Caudate nucleus (tissue), 63 donors: ENCODE measurements at places on chromosomes 4 and X.

GRCh38 chr4:26081795-26082498, 167.9 kb downstream of the SMIM20 start:
- DNase-seq, result no peak

DNA sequence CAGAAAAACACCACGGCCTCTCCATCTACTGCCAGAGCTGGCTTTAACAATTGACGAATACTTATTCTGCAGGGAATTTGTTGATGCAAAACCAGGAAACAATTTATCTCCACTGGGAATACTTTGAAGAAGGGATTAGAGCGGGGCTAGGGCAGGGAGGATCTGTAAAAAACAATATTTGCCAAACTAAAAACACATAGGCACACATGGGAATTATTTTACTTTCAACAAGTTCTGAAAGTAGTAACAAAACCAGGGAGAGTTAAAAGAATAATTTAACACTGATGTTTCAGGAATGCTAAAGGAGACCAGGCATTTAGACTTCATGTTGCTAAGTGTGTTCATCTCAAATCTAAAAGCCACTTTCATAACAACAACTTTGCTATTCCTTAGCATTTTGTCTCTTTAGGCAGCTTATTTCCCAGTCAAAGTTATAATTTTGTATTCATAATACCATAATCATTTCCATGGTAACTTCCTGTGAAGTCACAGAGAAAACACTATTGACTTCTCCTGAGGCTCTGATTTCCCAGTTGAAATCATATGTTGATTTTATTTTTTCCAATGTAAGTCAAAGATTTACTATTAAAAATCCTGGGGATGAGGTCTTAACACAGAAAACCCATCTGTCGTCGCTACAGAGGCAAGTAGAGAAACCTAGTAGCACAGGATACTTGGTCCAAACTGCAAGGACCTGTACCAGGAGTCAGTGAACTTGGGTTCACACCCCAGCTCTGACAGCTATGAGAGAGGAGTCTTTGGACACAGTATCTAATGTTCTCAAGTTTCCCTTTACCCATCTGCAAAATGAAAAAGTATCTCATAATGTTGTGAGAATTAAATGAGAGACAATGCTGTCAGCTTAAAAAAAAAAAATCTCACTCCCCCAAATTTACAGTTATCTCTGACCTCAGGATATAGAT, 69.3 kb downstream of the SH3RF1 start:
- no peak for DNase-seq

- DNase-seq, result peak; percentile 19
These were observed 691 bp downstream of the MAGED1 start for GRCh38 chrX:51893931-51894696.

DNA sequence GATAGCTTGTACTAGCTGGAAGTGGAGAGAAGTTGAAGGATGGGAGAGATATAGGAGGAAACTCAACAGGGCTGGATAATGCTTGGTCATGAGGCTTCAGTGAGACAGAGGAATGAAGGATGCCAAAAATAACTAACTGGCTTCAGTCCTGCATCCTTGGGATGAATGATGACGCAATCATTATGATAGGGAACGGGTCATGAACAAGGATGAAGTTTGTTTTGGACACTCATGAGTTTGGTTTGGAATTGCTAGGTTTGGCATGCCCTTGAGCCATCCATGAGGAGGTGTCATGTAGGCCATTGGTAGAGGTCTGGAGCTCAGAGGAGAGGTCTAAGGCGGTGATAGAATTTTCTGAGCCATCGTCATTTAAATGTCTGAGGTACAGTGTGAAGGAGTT, 160.0 kb upstream of the NHS start:
- no peak for DNase-seq

- no peak for DNase-seq
These were observed 240.0 kb downstream of the GPC3 start for GRCh38 chrX:133745349-133745748.

DNA sequence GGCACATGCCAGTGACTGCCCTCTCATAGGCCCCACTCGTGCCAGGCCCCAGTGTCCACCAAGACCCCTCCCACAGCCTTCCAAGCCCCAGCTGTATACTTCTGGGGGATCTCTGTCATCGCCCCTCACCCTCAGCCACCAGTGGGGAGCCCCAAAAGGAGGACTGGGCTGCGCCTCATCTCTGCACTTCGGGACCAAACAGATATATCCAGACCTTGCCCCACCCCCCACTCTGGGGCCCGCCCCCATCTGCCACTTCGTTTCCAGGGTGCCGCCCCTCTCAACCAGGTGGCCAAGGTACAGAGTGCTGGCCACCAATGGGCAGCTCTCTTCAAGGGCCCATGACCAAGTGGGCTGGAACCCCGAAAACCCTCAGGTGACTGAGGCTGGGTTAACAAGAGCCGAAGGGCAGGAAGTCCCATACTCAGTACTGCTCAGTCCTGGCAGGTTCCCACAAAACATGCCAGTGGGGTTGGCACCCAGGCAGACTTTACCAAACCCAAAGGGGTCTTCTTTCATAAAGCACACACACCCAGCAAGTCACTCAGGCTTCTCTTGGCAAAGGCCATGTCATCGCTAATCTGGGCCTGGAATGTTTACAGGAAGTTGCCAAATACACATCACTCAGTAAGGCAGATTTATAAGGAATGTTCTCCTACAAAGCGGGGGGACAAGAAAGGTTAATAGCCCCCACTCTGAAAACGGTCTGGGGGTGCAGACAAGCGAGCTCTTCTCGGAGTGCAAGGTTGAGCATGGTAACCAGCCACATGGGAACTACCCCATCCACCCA, 4.4 kb downstream of the ZFYVE28 start:
- DNase-seq, result no peak

DNA sequence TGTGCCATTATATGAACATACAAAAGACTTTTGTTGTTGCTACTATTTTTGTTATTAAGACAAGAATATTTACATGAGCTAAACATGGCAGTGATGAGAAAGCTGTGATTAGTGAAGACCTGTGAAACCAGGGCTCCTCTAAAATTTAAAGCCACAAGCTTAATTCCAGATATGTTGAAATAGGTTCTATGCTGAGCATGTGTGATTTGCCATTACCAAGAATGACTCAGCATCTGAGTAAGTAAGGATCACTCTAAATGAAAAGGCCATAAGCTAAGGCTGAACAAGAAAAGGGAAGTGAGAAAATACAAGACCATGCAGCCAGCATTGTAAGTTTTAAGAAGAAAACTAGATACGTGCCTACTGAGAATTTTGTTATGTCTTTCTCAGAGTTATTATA, 75.9 kb upstream of the CAMK2D start:
- no peak for DNase-seq

- DNase-seq, result no peak
These were observed 856.6 kb downstream of the CENPC start for GRCh38 chr4:66688674-66689073.

DNA sequence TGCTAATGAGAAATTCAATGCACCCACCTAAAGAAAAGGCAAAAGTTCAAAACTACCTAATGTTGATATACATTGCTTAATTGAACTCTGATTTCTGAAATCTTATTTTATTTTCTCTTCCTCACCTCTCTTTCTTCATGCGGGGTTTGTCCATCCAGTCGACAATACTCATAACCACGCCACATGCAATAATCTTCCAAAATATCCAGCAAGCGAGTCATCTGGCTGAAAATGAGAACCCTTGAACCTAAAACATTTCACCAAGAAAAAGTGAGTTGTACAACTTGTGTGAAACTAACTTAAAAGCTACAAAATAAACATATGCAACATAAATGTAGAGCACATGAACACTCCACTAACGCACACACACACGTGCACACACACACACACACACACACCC, 26.7 kb downstream of the SMARCA1 start:
- no peak for DNase-seq

DNA sequence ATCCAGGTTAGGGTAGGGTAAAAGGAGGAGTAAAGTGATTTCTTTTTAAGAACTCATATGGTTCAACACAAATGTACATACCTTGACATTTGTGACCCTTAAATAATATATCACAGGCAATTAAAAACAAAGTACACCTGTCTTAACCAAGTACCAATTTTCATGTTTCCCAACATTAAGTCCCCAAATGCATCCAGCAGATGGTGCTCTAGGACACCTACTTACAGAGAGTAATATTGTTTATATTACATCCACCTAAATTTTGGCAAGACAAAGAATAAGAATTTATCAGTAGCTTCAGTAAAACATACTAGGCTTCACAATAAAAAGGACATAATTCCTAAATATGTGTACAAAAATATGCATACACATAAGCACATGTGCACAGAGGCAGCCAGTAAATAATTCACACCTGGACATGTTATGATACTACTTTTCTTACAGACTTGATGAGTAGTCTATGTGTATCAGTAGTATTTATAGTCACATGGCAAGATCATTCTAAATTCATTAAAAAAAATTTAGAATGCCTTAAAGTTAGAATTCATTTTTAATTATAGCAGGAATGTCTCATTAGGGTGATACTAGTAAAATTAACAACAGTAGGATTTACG, 219.7 kb downstream of the DCLK2 start:
- DNase-seq, result no peak

GRCh38 chr4:161658676-161659075, 505.1 kb downstream of the FSTL5 start:
- no peak for DNase-seq

DNA sequence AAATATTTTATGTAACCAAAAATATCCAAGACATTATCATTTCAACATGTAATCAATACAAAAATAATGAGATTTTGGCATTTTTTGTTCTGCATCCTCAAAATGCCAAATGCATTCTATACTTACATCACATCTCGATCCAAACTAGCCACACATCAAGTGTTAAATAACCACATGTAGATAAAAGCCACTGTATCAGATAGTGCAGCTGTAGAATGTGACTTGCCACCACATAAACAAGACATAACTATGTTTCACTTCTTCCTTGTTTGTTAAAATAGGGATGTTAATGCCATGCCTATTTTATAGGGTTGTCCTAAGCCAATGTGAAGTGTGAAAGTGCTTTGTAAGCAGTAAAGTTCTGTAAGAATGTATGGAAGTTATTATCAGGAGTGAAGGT, 20.9 kb downstream of the INTS6L start:
- no peak for DNase-seq

DNA sequence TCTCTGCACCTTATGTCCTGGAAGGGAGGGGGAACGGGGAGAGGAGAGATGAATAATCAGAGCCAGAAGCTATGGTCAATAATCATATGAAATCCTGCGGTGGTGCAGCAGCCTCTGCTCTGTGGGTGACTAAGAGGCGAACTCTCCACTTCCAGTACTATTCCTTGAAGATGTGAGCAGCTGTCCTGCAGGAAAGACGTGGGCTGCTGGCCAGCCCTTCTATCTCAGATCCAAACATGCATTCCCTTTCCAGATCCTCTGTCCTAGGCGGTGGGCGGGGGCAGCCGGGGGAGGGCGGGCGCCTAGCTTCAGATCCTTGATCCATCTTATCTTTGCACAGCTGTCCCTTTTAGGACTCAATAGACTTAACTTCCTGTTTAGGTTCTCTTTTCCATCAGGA, 34.5 kb downstream of the SPINK2 start:
- no peak for DNase-seq

DNA sequence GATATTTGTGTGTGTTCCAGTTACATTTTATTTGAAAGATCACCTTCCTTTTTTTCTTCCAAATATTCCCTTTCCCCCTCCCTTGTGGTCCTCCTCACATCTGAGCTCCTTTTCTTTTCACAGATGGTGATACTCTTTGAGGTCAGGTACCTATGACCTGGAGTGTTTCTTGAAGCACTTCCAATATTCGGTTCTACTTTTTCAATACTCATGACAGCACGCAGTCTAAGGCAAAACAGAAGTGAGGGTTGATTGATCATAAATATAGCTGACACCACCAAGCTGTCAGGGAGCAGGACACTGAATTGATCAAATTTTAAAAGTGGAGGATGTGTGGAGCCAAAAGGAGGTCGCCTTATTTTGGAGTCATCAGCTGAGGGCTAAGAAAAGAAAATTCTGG, 334.4 kb upstream of the MAGEB2 start:
- DNase-seq, result no peak

- no peak for DNase-seq
These were observed 213.0 kb upstream of the NHS start for GRCh38 chrX:17161991-17162390.

DNA sequence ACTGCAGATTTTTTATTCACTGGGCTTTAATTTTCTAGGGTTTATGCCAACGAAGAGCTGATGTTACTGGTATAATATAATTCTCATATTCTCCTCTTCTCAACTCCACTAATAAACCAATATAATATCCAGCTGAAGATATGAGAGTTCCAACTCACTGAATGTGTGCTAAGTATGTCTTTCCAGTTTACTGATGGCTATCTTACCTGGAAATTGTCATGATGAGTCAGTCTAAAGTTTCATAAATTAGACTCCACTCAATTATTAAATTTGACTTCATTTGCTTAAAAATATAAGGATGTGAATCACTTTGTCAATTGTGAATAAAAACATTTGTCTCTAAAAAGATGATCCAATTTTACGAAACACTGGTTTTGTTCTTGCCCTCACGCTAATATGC, 28.4 kb downstream of the STBD1 start:
- DNase-seq, result no peak

DNA sequence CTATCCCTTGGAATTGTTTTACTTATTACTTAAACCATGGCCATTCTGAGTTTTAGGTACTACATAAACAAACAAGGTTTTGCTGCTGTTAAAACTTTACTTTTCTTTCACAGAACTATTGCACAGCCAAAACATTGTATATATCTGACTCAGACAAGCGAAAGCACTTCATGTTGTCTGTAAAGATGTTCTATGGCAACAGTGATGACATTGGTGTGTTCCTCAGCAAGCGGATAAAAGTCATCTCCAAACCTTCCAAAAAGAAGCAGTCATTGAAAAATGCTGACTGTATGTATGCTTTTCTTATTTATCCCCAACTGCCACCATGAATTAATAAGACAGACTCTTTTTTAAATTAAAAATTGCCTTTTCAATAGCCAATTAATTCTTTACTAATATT, 69.8 kb downstream of the CCKAR start:
- no peak for DNase-seq

- no peak for DNase-seq
These were observed 9.3 kb upstream of the FRMPD3 start for GRCh38 chrX:107440187-107440586.

- no peak for DNase-seq
These were observed 2.5 kb downstream of the NYX start for GRCh38 chrX:41449615-41450014.
